IPS DF 19.7 (cell line): ENCODE measurements at places on chromosomes 6 and 20.

DNA sequence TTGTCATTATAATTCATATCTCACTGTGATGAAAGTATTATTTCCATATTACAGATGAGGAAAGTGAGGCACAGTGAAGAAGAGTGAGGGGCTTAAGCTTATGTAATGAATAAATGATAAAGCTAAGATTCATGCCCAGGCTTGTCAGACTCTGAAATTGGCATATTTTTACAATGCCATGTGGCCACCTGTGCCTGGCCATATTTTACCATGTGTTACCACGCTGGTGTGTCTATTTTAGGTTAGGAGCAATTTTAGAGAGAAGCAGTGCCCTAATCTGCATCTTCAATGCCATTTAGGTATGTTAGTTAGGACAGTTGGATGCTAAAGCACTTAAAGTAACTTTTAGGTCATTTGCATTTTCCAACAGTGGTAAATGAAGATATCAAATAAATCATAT is 188.0 kb upstream of the FLRT3 start:
- no peak for DNase-seq

- DNase-seq, result no peak
These were observed 45.2 kb upstream of the KCNK16 start for GRCh38 chr6:39367700-39368099.

DNA sequence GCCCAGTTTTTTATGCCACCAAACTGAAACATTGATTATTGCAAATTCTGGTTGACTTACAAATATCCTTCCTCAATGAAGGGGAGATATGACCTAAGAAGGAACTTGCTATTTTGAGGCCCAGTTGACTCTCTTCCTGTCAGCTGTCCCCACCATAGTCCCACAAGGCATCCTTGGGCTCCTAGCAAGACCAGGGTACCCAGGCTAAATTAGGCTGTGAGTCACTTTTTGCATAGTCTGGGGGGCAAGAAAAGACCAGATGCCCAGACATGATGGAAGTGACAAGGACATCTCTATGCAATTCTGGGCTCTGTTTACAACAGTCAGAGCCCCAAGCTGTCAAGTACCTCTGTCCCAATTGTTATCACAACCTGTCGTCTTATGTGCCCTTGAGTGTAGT is 31.8 kb upstream of the MAFB start:
- no peak for DNase-seq

- no peak for DNase-seq
These were observed 205.2 kb upstream of the MARCKS start for GRCh38 chr6:113651920-113652319.

- DNase-seq, result no peak
These were observed 616.5 kb upstream of the CITED2 start for GRCh38 chr6:139990856-139991465.

GRCh38 chr6:80142586-80142985 is 36.1 kb downstream of the BCKDHB start:
- no peak for DNase-seq

GRCh38 chr20:533526-533925 is 10.1 kb downstream of the CSNK2A1 start:
- DNase-seq, result no peak

DNA sequence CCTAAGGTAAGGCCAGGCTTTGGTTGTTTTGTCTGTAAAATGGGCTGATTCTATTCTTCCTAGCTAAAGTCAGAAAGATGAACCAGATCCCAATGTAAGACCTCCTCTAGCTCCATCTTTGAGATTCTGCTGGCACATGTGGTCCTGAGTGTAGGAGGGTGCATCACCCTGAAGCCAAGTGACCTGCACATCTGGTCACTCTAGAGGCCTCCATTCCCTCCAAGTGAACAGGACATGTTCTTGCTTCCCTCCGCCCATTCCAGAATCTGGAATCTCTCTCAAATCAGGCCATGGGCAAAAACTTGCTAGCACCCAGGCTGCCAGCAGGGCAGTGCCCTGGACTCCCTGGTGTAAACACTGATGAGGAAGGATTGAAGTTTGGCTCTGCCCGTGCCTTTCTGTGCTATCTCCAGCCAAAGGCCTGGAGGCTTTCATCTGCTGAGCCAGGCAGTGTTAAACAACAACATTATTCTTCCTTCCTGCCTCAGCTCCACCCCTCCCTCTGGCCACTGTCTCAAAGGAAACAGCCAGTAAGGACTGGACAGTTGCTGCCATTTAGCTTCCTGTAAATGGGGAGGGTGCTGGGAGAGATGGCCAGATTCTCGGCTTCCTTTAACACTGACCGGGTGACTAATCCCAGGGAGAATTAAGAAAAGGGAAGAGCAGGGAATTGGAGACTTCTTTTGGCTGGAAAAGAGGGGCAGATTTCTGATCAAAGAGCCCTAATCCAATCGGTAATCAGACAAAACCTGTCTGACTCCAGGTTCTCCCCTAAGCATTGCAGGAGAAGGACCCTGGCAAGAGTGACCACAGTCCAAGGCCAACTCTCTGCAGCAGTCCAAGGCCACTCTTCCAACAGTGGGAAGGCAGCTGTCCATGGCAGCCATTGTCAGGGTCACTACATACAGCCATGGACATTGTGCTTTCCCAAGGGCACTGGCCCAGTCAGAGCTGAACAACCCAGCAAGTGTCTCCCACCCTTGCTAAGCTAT is 19.5 kb upstream of the ADGRF1 start:
- DNase-seq, result no peak

GRCh38 chr20:24423390-24424313 is 45.8 kb upstream of the SYNDIG1 start:
- no peak for DNase-seq

DNA sequence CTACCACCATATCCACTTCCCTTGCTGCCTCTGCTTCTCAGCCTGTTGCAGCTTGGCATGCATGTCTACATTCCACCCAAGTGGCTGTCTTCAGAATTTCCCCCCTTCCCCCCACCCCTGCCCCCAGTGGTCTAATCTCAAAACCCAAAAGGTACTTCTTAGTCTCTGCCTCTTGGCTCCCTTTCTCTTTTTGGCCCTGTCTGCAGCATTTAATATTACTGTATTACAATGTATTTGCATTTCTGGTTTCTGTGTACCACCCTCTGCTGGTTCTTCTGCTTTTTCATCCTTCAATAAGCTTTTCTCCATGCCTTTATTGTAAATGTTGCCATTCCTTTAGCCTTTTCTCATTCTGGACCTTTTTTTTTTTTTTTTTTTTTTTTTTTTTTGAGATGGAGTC is 43.0 kb downstream of the RPRD1B start:
- no peak for DNase-seq

DNA sequence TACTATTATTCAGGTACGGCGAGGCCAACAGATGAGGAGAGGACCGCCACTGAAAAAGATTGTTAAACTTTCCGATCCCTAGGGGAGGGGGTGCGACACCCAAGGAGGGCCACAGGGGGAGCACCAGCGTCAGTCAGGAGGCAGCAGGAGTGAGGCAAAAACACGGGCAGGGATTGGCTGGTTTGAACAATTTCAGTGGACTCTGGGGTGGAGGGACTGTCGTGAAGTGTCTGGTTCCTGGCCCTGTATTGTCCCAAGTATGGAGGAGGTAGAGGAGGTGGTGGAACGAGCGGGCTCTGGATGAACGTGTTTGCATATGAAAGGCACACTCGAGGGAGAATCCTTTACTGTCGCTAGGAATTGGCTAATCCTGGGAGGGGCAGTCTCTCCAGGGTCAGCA is 32.5 kb upstream of the MCUR1 start:
- DNase-seq, result peak; percentile 84

GRCh38 chr20:1803061-1803931 is 91.9 kb upstream of the SIRPA start:
- DNase-seq, result no peak

DNA sequence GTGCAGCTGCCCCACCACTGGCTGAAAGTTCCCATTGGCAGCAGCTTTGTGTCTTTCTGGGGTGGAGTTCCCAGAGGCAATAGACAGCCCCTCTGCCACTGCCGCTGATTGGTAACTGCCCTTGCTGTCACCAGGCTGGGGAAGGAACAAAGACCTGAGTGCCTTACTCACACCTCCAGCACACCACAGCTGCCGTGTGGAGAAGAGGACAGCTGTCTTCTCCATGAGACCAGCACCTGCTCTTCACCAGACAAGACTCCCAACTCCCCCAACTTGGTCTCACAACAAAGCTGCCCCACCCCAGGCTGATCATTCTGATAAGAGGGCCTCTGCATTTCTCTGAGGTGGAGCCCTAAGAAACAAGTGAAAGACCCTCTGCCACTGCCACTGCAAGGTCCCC is 39.7 kb upstream of the PTCHD4 start:
- DNase-seq, result no peak

- no peak for DNase-seq
These were observed 90.1 kb upstream of the AFDN start for GRCh38 chr6:167736486-167737204.

GRCh38 chr6:158739673-158740072 is 79.5 kb downstream of the EZR start:
- DNase-seq, result no peak

DNA sequence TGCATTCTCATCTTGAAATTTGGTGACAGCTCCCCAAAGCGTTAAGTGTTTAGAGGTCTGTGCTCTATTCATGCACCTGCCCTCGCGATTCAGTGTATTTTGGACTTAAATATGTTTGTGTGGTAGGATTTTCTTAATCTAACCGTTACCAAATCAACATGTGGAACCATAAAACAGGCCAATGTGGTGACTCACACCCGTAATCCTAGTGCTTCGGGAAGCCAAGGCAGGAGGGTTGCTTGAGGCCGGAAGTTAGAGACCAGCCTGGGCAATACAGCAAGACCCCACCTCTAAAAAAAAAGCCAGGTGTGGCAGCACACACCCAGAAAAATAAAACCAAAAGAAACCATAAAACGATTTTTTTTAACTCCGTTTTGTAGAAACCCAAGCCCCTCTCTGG is 31.5 kb downstream of the PYGB start:
- DNase-seq, result no peak

- no peak for DNase-seq
These were observed 32.2 kb upstream of the ERVFRD-1 start for GRCh38 chr6:11143394-11144371.

GRCh38 chr6:15948930-15949900 is 179.7 kb upstream of the MYLIP start:
- no peak for DNase-seq

DNA sequence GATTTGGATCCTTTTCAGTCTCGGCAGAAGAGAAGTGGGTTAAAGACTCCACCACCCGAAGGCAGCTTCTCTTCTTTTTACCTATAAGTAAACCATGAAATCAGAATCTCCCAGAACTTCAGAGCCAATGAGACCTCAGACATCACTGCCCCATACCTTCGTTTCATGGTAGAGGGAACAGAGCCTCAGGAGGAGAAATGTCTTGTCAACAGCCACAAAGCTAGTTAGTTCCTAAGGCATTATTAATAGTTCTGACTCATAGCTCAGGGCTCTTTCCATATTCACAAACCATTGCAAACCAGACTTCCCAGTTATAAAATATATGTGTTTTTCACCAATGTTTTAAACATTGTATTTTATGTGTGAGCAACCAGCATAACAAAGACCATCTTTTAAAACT is 118.7 kb upstream of the RIPOR2 start:
- DNase-seq, result no peak

GRCh38 chr6:138671351-138671750 is 102.2 kb upstream of the CCDC28A start:
- no peak for DNase-seq

DNA sequence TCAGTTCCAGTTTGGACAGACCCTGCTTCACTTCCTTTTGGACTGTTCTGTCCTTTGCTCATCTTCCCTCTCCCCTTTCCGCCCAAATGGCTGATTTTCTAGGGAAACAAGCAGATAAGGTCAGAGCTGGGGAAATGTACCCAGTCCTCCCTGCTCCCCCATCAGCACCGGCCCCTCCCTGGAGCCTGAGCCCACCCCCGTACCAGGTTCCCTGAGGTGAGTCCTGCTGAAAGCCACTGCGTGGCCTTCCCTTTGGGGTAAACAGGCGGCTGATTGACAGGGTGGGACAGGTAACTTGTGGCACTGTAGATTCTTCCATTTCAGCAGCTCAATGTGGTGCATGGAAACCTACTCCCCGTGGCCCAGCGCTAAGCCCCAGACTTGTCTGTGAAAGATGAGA is 70.5 kb downstream of the NPEPL1 start:
- no peak for DNase-seq

DNA sequence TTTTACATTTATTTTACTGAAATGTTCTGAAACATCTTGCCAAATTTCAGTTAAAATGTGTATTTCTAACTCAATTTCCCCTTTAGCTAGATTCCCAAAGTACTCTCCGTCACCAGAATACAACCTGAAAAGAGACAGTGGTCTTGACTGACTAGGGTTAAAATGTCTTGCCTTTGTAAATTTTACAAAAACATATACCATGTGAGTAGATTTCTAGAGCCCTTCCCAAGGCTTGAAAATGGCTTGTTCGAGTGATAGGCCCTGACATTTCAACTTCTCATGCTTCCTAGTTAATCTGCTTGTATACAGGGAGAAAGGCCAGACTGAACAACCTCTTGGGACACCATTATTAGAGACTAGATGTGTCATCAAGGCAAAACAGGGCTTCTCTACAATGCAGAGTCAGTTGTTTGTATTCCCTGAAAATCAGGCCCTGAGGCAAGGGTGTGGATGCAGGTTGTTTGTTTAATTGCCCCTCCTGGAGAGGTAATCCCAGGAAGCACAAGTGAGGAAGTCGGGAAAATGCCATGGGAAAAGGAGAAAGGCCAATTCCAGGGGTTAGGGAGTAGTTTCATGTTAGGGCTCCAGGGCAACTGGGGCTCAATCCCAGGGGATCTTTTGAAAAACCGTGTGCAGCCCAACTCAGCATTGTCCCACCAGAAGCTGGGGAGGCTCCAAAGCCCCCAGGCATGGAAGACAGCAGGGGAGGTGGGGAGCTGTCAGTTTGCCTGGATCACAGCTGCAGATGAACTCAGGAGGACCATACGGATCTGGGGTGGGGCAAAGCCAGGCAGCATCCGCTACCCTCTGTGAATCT is 11.6 kb upstream of the TFB1M start:
- no peak for DNase-seq

- no peak for DNase-seq
These were observed 4.9 kb downstream of the FRS3 start for GRCh38 chr6:41774841-41775240.

DNA sequence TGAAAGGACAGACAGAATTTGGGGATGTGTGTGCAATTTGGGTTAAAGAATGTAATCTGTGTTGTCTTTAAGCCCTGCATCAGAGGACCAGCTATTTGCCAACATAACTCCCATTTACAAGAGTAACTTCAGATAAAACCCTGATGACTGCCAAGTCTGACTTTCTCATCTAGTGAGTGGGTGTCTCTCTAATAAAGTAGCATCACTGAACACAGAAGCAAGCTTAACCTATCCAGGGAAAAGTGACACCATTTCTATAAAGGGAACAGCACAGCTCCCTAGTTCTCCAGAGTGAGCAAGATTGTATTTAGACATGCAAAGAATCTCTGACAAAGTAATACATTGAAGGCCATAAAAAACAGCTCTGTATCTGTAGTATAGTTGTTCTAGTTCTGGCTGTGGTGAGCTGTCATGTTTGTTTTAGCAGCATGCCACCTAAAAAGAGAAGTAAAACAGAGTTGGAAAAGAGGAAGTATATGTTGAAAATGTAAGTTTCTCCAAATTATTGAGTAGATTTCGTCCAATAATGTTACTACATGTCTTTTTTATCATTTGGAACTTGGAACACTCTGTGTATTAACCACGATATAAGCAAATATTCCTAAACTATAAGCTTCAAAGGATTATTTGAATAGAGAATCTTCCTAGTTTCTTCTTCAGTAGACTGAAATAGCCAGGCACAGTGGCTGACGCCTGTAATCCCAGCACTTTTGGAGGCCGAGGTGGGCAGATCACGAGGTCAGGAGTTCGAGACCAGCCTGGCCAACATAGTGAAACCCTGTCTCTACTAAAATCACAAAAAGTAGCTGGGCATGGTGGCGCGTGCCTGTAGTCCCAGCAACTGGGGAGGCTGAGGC is 8.8 kb upstream of the PIM1 start:
- DNase-seq, result no peak
